NCI-H2171 treated with DMSO at 0.1 percent for 48 hours (cell line): ENCODE measurements at places on chromosomes 7 and 10.

- DNase-seq, result peak; percentile 70
Measured at GRCh38 chr7:54788664-54789063, 29.7 kb upstream of the SEC61G start.

DNA sequence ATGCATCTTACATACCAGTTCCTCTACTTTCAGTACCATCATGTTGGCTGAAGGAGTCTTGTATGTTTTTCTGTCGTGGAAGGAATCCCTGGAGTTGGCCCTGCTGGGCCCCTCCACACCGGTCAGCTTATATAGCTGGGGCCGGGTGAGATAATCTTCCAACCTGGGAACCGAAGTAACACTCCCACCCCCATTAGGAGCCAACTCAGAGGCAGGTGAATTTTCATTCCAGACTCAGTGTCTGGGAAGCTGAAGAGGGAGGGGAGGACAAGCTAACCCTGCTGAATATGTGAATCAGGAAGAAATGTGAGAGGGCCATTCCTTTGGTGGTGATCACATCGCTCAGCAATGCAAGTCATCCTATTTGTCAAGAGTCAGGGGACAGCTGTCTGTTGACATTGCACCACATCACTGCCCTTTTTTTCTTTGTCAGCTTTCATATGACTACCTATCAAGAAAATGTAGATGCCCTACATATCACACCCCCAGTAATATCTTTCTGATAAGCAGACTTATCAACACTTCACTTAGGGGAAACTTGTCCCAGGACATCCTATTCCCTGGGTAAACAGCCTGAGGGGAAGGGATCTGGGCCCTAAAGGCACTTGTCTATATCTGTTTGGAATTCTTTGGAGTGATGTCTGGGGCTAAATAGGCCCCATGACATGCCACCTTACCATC, at the start of gene ANKRD1:
TSS of gene ANKRD1 (minus strand) at position 102 of the 681 bp plus-strand sequence. CDS start at position 42, 60 bp downstream.
- DNase-seq, result no peak

- DNase-seq, result no peak
Measured at GRCh38 chr7:55784151-55784550, 78.4 kb downstream of the SEPTIN14 start.

DNA sequence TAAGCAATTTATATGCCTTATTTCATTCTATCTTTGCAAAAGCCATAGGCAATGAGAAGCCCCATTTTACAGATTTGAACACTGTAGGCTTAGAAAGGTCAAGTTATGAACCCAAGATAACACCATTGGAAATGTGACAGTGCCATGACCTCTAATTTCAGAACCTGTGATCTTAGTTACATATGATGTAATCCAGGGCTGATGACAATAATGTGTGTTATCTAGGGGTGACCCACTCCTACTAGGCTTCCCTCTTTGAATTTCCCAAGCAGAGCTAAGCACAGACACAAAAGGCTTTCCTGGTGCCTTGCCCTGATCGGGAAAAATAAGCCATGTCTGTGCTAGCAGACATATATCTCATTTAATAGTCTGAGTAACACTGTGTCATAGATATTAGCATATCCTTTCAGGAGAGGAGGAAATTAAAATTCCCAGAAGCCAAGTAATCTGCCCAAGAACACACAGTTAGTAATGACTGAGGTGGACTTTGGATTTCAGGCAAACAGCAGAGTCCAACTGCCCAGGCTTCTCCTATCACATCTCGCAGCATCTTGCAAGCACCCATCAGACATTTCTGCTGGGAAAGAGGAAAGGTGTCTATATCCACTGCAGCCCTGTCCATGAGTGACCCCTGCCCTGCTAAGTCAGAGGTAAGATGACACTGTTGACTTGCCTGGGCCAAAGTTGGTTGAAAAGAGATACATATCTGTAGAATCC, 2.8 kb upstream of the TECTB start:
- DNase-seq, result no peak

DNA sequence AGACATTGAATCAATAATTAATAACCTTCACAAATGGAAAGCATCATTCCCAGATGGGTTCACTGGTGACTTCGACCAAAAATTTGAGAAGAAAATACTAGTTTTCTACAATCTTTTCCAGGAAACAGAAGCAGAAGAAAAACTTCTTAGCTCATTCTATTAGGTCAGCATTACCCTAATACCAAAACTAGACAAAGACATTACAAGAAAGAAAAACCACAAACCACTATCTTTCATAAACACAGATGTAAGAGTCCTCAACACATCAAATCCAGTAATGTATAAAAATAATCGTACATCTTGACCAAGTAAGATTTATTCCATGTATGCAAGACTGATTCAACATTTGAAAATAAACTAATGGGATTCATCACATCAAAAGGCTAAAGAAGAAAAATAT, 64.0 kb upstream of the CDK1 start:
- no peak for DNase-seq
